T-helper 17 cell (primary cell): ENCODE measurements at places on chromosomes 1 and 21.

DNA sequence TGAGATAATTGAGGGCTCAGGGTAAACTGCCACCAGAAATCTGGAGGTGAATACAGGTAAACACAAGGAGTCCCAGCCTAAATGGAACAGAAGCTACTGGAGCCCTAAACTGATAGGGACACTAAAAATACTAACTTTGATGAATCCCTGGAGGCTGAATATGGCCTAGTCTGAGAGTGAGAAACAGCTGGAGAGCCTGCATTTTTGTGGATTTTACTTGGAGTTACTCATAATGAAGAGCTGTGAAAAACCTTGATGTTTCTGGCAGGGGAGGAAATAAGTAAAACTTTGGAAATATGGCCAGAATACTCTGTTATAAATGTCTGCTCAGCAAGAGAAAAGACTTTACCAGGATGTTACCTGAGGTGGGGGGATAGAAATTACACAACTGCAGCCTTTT, 164.4 kb downstream of the LIPI start:
- no peak for DNase-seq

GRCh38 chr1:117894078-117894477, 35.3 kb downstream of the GDAP2 start:
- no peak for DNase-seq

DNA sequence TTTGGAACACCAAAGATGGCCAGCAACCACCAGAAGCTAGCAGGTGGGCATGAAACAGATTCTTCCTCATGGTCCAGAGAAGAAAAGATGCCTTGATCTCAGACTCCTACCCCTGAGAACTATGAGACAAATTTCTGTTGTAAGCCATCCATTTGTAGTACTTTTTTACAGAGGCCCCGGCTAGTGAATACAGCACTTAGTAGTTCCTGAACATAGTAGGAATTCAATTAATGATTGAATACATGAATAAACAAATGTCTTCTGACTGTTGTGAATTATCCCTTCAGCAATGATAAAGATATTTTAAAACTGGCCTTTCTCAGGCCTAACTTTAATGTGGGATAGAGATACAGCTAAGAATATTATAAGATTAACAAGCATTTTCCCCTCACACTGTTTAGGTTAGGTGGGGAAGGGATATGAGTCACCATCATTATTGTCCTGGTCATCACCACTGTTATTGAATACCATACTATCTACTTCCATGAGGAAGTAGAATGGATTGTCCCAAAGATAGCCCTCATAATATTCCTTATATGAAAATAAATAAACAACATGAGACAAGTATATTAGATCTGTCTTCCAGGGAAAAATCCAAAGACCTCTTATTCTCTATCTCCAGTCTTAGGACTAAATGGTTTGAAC, 51.4 kb downstream of the ADCY10 start:
- no peak for DNase-seq

DNA sequence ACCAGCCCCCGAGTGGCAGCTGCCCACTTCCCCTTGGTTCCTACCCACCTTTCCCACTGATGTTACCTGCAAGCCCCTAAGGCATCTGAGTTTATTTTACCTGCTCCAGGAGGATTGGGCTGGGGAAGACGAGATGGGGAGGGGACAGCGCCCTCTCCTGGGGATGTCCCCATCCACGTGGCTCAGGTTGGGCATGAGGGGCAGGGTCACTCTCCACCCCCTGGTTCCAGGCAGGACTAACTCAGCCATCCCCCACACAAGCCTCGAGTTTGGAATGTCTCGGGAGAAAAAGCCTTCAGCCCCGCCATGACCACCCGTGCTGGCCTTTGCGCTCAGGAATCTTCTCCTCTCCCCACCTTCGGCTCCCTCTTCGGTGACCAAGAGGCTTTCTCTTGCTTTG, 90.0 kb downstream of the ARHGEF10L start:
- no peak for DNase-seq

- DNase-seq = no peak
Observed at GRCh38 chr1:218896202-218896601, 277.5 kb upstream of the LYPLAL1 start.

DNA sequence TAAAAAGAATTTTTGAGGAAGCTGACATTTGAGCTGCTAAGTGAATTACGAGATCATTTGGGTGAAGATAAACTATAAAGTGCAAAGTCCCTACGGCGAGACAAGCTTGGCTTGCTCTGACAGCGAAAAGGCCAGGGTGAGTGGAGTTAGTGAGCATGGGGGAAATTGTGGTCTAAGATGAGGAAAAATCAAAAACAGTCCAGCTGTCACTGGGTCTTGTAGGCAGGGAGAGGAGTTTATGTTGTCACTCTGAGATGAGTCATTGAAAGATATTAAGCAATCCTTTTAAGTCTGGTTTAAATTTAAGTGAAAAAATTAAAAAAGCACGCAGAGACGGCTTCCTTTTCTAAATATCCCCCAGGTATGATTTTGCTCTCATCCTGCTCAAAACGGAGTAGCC, 601.9 kb downstream of the MRPL39 start:
- no peak for DNase-seq

- DNase-seq = no peak
Observed at GRCh38 chr1:246219508-246220030, 287.5 kb downstream of the SMYD3 start.

GRCh38 chr1:113805256-113805531, 7.1 kb downstream of the RSBN1 start:
- no peak for DNase-seq

DNA sequence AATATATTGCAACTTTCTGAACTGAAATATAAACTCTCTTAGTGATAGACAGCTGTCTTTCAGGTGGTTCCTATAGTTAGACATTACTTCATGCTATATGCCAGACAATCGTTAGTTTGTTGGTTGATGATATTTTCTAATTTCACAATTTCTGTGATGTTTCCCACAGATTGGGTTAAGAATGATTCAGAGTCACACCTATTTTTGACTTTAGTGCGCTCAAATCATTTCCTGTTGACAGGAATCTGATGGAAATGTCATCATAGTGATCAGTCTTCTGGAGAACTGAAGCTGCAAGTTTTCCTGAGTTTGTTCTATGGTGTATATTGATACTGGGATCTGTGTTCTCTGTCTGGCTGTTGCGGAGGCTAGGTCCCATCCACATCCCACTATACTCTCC, 119.7 kb downstream of the C1orf21 start:
- no peak for DNase-seq
